ENCODE measurements at places on chromosomes 12 and 14.
A peak's percentile ranks its signal among the peaks of the same experiment; 100 is the strongest.

- peak; percentile 80 for DNase-seq
These were observed 3.9 kb upstream of the LRP1 start for GRCh38 chr12:57124261-57124877.

DNA sequence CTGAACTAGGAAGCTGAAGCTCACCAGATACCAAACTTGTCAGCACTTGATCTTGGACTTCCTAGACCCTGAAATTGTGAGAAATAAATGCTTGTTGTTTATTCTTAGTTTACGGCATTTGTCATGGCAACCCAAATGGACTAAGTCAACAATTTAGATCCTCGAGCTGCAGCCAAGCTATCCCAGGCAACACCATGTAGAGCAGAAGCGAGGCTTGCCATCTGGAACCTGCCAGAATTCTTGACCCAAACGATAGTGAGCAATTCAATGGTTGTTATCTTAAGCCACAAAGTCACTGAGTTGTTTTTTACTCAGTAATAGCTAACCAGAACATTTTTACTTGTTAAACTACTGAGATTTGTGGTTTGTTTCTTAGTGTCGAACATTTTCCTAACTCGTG, 458.5 kb upstream of the FLRT2 start:
- DNase-seq, result no peak

DNA sequence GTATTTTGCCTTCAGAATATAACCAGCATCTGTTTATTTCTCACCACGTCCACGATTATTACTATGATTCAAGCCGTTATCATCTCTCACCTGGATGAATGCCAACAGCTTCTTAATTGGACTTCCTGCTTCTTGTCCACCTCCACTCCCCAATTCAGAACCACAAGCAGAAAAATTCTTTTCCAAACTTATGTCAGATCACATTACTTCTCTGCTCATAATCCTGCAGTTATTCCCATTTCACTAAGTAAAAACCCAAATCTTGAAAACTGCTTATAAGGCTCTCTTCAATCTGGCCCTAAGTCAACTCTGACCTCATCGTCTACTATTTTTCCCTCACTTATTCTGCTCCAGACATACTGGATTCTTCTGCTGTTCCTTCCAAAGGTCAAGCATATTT, 2.0 kb downstream of the CRY1 start:
- no peak for DNase-seq

DNA sequence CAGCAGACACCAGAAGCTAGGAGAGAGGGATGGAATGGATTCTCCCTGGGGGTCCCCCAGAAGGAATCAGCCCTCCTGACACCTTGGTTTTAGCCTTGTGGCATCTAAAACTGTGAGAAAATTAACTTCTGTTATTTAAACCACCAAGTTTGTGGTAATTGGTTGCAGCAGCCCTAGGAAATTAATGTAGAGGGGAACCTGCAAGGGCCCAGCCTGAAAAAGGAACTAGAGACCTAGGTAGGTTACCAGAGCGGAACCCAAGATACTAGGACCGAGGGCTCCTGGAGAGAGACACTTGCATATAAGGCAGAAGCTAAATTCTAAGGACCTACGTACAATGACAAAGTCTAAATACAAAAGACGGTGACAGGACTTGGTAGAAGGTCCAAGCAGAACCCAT, 8.1 kb upstream of the DENND5B start:
- no peak for DNase-seq

DNA sequence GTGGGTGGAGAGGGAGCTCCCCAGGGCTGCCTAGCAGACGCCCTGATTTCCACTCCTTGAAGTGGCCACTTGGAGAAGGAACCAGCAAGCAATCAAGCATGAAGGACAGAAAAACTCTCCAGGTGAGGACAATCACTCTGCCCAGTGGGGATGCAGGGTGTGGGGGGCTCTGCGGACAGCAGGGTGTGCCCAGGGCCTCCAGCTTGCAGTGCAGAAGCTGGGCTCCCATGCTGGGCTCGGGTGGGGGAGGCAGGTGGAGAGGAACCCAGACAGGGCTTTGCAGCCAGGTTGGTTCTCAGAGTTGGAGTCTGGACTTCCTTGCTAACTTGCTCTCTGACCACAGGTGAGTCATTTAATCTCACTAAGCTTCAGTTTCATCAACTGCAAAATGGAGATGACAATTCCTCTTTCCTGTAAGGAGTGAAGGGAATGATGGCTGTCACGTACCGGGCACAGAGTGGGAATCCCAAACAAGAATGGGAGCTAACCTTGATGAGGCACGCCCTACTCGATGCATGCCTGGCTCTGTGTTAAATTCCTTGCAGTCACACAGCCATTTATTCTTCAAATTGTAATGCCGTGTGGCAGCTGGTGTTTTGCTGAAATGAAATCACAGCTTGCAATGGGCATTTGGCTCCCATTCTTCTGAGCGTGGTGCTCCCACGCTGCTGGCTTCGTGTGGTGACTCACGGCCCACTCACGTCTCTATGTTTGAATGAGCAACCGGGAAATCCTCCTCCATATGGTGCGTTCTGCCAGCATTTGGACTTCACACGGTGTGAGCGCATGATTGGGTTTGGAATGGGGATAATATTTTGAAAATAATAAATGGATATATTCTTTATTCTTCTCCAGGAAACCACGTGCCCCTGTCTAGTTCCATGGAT, 75.2 kb downstream of the PRIMA1 start:
- DNase-seq, result no peak

- no peak for DNase-seq
These were observed 1.6 kb downstream of the IL31 start for GRCh38 chr12:122172262-122172939.

DNA sequence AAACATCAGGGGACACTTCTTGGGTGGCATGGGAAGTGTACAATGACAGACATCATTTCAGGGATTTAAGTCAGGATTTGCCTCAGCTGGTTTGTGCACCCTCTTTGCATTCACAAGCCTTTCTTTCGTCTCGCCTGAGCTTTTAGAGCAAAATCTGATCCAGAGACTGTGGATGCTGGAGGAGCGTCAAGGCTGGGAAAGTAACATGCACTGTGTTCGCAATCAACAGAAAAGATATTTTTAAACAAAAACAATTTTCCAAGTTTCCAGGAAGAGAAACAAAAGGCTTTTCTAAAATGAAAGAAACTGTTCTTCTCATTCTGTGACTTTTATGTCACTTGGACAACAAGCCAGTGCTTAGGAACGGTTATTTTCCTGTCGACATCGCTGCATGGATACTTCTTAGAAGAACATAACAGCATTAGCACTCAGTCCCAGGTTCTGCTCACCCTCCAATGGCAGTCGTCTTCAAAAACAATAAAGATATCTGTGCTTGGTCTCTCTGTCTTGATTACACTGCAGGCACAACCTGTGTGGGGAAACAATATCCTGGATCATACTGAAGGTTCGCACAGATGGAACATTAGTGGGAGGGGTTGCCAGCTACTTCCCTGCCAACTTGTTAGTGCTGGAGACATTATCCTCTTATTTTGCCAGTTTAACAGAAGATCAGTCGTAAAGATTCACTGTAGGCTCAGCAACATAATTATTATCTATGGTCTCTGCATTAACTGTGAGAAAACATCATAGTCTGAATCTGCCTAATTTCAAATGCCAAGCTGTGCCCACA, 403.3 kb upstream of the ATP2B1 start:
- DNase-seq, result no peak

- no peak for DNase-seq
These were observed 24.4 kb downstream of the SERPINA1 start for GRCh38 chr14:94364037-94364436.

- no peak for DNase-seq
These were observed 28.4 kb downstream of the AREL1 start for GRCh38 chr14:74684434-74684833.

DNA sequence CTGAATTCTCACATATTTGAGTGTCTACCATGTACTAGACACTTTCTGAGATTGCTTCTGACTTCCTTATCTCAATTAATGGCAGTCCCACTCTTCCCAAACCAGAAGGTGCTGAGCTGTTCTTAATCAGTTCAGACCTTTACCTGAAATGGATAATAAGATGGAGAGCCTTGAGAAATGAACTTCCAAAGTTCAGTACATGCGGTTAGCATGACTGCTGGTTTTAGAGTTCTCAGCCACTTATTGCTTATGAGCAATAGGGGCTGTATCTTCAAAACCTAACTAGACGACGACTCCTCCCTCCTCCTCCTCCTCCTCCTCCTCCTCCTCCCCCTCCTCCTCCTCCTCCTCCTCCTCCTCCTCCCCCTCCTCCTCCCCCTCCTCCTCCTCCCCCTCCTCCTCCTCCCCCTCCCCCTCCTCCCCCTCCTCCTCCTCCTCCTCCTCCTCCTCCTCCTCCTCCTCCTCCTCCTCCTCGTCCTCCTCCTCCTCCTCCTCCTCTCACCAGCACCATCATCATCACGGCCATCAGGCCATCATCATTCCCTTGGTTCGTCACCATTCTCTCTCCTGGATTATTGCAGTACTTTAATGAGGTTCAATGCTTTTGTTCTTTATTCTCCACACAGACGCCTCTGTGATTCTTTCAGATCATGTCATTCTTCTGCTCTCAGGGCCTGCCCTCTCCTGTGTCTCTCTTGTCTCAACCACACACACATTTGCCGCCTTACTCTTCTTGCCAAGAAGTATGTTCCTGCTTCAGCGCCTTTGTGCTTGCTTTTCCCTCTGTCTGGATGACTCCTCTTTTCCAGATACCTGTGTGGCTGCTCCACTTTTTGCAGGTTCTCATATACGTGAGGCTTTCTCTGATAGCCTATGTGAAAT, 2.7 kb downstream of the PCNX1 start:
- no peak for DNase-seq

DNA sequence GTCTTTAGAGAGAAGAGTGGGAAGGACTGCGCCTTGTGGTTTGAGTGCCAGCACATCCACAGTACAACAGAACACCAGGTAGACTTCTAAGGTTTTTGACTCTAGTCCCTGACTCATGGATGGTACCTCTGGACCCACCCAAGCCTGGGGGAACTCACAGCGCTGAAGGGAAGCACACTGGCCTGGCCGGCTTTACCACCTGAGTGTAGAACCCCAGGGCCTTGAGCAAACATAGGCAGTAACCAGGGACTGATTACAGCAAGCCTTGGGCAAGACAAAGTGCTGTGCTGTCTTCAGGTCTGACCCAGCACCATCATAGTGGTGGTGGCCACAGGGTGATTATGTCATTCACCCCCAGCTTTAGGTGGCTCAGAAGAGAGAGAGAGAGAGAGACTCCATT, 17.2 kb downstream of the EML5 start:
- no peak for DNase-seq

DNA sequence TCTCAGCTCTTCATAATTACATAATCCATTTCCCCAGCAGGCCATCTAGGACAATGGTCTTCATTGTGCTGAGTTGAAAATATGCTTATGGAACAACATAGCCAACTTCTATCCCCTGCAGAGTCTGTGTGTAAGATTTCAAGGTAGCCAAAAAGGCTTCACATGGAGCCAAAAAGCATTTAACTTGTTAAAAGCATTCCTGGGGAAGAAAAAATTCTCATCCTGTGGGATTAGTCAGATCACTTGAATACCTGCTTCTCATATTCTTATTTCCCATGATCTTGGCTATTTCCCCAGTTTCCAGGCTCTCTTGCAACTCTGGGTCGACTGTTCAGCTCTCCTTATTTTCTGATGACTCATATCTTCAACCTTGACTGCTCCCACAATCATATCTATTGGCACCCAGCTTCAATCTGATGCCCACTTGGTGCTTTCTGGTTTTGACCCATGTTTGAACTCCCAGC, 178.9 kb downstream of the KLHL28 start:
- DNase-seq, result no peak

DNA sequence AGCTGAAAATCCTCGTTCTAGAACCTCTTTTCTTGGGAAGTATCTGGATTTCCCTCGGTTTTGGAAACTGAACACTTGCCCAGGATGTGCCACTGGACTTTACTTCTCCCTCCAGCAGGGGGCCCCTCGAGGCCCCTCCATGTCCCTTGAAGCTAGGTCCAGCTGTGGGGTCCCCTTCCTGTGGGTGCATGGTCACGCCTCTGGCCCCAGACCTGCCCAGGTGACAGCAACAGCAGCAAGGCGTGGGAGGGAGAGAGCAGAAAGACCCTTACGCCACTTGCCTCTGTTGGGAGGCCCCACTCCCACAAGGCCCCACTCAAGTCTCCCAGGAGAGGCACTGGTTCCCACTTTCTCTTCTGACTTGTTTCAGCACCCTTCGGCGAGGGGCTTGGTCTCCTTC, 3.1 kb downstream of the SLC25A29 start:
- DNase-seq, result no peak

GRCh38 chr14:90455100-90455571, 58.3 kb downstream of the CALM1 start:
- DNase-seq, result no peak

GRCh38 chr12:70094467-70094866, 148.8 kb upstream of the CNOT2 start:
- DNase-seq, result no peak

GRCh38 chr12:104137001-104137901, 759 bp downstream of the NFYB start:
- peak; percentile 62 for DNase-seq

GRCh38 chr12:101491329-101491728, 16.2 kb downstream of the SPIC start:
- no peak for DNase-seq

DNA sequence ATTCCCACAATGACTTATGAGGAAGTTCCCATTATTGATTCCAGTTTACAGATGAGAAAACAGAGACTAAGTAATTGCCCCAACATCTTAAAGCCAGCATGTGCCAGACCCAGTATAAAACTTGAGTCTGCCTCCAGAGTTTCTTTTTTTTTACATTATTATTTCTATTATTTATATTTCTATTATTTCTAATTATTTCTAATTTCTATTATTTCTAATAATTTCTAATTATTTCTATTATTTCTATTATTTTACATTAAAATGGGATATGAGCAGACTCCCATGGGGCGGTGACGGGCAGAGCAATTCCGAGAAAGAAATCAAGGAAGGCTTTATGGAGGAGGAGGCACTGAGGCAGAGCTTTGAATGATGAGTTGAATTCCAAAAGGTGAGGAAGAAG, 54.4 kb upstream of the BDKRB2 start:
- no peak for DNase-seq

DNA sequence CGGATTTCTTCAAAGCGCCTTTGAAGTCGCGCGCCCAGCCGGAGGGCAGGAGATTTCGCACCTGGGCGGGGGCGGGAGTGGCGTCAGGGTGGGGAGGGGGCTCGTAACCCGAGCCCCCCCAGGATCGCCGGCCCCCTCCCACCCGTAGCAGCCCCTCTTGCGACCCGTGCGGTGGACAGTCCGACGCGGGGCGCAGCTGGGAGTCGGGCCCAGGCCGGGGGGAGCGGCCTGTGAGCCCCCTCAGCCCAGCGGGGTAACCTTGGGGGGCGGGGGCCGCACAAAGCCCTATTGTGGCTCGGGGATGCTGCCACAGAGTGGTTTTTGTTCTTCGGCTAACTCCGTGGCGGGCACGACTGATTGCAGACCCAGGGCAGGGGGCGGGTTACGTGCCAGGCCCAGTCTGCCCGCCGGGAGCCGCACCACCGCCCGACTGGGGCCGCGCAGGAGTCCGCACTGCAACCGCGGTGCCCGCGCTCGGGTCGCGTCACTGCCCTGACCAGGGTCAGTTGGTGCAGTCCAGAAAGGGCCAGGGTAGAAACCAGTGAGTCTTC, 4.2 kb upstream of the AAAS start:
- DNase-seq, result peak; percentile 46

- DNase-seq, result no peak
These were observed 672 bp upstream of the SCFD1 start for GRCh38 chr14:30621354-30621939.
